ENCODE measurements at places on chromosomes 4 and X.

DNA sequence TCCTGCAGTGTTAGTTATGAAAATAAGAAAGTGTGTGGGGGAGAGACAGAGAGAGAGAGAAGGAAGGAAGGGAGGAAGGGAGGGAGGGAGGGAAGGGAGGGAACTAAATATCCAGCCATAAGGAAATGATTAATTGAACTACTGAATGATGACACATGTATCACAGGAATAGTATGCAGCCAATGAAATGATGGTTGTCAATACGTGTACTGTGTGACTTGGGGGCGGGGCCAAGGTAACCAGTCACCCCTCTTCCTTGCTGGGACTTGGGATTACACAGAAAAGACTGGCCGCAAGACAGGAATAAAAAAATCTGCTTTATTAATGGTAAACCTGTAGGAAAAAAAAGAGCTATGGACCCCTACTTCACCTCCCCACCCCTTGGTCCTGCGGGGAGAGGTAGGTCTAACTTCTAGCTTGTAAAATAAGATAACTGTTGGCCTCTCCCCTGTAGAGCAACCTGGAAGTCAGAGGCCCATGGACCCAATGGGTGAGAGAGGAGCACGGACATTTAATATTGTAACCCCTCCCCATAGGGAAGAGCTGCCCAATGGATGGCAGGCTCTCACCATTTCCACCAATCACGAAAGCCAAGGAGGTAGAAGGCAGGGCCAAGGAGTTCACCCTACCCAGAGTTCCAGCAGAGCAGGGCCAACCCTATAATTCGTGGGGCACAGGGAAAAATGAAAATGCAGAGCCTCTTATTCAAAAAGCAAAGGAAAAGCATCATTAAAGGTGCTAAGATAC, 7.4 kb downstream of the PPP2R2C start:
- no peak for DNase-seq

GRCh38 chrX:15751155-15751819, 13.2 kb downstream of the CA5B start:
- no peak for DNase-seq

GRCh38 chrX:42495139-42495538, 282.8 kb downstream of the PPP1R2C start:
- peak; percentile 79 for DNase-seq

GRCh38 chr4:152100379-152101201, 339.8 kb upstream of the GATB start:
- DNase-seq: no peak

GRCh38 chr4:140903522-140904475, 147.6 kb upstream of the TBC1D9 start:
- DNase-seq: no peak

- DNase-seq: no peak
Measured at GRCh38 chrX:108131471-108131870, 39.9 kb downstream of the ATG4A start.

DNA sequence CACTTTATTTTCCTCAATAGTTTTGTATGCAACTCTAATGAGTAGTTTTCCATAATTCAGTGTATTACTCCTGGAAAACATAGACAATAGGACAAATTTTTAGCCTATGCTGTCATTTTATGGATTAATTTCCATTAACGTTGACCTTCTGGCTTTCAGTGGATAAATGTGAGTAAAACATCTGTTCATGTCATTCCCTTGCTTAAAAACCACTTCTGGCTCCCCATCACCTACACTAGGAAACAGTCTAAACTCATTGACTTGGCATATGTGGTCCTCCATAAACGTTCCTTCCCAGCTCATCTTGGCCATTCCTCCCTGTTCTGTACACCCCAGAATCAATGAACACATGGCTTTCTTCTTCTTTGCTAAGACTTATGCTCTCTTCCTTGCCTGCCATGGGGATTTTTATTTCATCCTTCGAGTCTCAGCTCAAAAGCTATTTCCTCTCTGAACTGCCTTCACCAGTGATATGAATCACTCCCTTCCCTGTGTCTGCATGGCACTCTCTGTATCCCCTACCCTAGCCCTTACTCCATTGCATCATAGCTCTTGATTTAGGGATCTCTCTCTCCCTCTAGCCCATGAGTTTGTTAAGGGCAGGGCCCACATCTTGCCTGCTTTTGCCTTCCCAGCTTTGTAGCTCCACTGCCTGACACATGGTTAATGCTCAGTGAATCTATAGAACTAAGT, 34.8 kb downstream of the DOCK11 start:
- no peak for DNase-seq

DNA sequence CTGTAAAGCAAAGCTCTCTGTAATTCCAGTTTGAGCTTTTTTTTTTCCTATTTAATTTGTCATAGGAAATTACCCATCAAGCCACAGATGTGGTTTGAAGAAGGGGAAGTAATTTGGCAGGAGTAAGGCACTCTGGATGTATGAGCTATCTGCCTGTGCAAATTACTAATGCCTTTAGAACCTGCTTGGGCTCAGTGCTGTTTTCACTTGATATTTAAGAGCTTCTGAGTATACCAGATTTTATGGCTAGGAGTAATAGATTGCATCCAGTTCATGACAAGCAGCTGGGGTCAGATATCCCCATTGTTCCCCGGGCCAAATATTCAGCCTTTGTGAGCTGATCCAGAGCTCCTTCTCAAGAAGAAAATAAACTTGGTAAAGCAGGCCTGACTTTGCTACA, 89.1 kb downstream of the DCAF8L2 start:
- no peak for DNase-seq

- no peak for DNase-seq
Measured at GRCh38 chr4:85751866-85752265, 276.9 kb downstream of the ARHGAP24 start.

Data from NCI-H146 (cell line).